AG04450 (cell line): ENCODE measurements at places on chromosomes 2 and 18.
A peak's percentile ranks its signal among the peaks of the same experiment; 100 is the strongest.

DNA sequence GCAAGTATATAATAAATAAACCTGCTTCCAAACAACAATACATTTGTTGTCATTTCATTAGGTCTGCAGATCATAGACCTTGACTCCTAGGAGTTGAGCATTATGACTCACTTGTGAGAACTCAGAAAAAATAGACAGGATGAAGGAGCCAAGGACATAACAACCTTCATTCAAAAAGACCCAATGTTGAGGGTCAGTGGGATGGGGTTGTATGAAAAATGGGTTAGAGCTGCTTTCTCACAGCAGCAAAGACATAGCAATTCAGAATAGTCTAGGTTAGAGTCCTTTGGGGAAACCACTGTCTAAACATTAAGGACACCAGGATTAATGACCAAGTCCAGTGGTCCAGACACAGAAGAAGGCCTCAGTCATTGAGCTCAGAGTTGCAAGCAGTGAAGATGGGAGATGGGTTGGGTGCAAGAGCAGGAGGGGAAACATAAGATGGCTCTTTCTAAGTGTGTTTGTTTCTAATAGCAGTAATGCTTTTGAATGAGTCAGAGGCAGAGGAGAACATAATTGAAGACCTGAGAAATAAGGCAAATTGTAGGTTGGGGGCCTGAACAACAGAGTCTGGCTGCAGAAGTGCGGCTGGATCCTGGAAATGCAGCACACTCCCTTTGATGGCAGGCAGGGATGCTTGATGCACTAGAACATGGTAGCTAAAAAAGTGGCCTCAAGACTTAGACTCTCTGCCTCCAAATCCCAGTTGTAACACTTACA is 3.7 kb upstream of the SERPINB10 start:
- no peak for DNase-seq

- DNase-seq, result no peak
Observed at GRCh38 chr2:28325567-28326468, 66.8 kb upstream of the FOSL2 start.

DNA sequence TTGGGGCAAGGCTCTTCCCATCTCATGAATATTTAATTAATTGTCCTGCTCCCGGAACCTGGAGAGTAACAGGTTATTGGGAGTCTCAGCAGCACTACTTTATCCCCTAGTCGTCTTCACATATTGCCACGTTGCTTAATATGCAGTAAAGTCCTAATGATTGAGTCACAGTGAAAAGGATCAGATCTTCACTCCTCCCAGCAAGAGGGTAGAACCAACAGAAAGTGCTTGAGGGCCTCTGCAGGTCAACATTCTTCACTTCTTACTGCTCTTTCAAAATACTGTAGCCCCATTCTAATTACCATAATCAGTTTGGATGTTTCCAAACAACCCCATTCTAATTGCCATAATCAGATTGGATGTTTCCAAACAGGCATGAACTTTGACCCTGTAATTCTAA is 801.0 kb downstream of the LRRTM4 start:
- no peak for DNase-seq

DNA sequence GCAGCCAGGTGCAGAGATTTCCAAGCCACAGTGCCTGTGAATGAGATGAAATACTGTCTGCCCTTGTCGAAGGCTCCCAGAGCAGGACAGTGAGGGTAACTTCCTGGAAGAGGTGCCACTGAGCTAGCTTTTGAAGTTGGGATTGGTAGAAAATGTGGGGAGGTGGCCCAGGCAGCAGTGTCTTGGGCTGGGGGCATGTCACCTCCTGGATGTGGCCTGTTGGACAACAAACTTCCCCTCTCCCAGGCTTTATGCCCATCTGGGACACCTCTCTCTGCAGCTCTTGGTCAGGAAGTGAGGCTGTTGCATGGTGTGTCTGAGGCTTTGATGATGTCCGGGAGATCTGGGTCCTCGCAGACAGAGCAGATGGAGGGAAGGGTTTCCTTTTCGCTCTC is 151.4 kb downstream of the DYSF start:
- no peak for DNase-seq

DNA sequence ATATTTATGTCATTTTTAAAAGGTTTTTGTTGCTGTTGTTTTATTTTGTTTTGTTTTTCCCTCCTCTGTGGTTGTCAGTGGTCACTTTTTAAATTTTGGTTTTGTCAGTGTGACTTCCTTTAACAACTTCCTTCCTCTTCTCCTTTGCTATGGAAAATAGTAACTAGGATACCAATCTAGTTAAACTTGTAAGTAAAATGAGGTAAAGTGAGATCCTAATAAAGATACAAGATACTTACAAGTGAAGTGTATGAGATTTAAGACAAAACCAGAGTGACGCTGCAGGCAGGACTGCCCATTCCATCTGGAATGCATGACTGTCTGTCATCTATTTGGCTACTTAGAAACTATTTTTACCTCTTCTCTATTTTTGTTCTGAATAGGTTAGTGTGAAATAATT is 30.6 kb upstream of the CREB1 start:
- DNase-seq, result no peak

GRCh38 chr2:115558725-115559124 is 1116.3 kb downstream of the DPP10 start:
- DNase-seq, result no peak

DNA sequence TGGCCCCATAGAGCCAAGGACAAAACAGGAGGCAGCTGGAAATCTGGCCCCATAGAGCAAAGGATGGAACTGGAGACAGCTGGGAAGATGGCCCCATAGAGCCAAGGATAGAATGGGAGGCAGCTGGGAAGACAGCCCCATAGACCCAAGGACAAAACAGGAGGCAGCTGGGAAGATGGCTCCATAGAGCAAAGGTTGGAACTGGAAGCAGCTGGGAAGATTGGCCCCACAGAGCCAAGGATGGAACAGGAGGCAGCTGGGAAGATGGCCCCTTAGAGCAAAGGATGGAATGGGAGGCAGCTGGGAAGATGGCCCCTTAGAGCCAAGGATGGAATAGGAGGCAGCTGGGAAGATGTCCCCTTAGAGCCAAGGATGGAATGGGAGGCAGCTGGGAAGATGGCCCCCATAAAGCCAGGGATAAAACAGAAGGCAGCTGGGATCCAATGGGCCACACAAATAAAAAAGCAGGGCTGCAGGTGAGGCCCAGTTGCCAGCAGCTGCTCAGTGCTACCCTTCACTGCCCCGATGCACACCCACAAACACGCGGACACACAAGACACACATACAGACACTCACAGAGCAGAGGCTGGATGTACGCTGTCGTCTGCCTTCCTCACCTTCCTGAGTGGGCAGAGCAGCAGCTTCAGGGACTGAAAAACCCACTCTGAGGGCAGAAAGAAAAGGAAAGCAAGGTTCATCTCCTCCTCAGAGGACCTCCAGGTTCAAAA is 505.4 kb upstream of the MYT1L start:
- no peak for DNase-seq

DNA sequence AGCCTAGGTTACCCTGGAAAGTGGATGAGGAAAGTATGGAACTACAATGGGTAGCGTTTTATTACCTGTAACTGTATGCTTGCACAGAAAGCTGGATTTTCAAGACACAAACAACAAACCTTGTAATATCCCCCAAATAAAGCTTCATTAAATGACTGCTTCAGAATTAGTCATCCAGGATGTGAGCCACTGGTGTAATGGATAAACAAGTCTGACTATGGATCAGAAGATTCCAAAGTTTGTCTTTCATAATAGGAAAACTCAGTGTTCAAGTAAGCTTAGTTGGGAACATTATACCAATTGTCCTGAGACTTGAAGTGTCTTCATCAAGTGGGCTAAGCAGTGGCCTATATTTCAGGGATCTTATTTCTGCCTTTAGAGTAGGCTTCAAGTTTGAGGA is 518.8 kb downstream of the LRP1B start:
- peak; percentile 1 for DNase-seq

GRCh38 chr2:46690825-46691224 is 211.5 kb downstream of the TMEM247 start:
- peak; percentile 61 for DNase-seq

- DNase-seq, result no peak
Observed at GRCh38 chr2:228840113-228840742, 430.9 kb downstream of the PID1 start.

- no peak for DNase-seq
Observed at GRCh38 chr2:137910641-137911040, 53.6 kb upstream of the HNMT start.

- DNase-seq, result no peak
Observed at GRCh38 chr2:174341995-174342685, 7.4 kb downstream of the SP9 start.

DNA sequence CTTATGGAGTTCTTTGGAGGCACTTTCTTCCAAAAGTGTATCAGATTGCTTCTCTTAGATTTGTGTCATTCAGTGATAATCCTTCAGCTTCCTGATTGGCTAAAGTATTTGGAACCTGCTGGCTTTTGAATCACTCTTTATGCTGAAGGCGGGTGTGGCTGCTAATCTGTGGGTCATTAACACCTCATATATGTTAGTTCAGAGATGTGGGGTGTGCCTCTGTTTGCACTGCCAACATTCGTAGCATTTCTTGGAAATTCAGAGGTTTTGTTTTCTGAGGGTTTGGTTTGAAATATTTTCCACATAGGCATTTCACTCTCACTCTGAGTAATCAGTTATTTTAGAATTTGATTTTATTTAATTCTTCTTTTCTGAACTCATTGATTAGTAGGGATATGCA is 1604.4 kb upstream of the ACVR2A start:
- no peak for DNase-seq

- no peak for DNase-seq
Observed at GRCh38 chr2:141599721-141600120, 531.1 kb downstream of the LRP1B start.

DNA sequence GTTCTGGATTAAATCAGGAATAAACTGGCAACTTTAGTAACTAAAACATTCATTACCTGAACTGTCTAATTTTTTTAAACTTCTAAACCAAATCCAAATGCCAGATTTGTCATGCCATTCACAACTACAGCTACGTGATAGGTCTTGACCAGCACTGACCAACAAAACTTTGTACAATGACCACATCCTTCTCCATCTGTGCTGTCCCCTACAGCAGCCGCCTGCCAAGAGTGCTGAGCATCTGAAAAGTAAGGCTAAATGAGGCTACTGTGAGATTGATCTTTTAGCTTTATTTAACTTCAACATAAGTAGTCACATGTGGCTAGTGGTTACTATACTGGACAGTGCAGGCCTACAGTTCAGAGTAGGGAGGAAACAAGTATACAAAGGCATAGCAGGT is 7.6 kb downstream of the FAM168B start:
- no peak for DNase-seq

GRCh38 chr18:51278045-51278649 is 80.7 kb upstream of the MEX3C start:
- DNase-seq, result no peak

GRCh38 chr2:236646441-236646840 is 76.8 kb downstream of the ACKR3 start:
- no peak for DNase-seq

GRCh38 chr2:148582679-148583511 is 61.7 kb upstream of the EPC2 start:
- no peak for DNase-seq

DNA sequence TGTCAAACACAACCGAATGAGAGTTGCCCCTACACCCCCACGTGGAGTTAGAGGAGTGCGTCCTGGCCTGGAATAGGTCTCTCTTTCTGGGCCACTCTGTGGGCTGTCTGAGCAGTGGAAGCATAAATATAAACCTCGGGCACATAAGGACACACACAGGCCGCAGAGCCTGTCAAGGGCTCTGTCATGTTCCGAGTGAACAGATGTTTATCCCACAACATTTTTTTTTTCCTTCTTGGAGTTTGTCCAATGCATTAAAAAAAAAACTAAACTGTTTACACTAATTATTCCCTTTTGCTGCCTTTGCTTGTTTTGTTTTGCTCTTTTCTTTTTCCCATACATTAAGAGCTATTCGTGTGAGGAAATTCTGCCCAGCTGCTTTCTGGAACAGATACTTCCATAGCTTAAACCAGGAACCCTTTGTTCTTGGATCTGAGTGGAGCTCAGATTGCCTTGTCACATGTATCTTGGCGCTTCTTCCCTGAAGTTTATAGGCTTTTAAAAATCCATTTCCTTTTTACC is 228.3 kb upstream of the FOSL2 start:
- peak; percentile 41 for DNase-seq

DNA sequence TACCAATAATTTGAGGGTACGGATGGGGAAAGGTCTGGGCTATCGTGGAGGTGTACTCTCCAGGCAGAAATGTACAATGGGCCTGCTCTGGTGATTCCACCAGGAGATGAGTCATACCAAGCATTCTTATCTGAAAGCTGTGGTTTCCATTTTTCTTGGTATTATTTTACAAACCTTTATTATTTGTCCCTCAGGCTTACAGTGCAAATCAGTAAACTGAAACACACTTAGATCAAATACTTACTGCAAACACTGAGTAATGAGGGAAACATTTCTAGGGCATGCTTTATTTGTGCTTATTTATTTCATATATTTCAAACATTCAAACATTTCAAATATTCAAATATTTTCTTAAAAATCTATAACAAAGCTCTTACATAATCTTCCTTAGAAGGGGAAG is 319.8 kb downstream of the RND3 start:
- DNase-seq, result no peak

- no peak for DNase-seq
Observed at GRCh38 chr18:49802623-49803022, 10.7 kb downstream of the ACAA2 start.

- no peak for DNase-seq
Observed at GRCh38 chr2:11103984-11104793, 51.1 kb upstream of the SLC66A3 start.

- DNase-seq, result no peak
Observed at GRCh38 chr2:181426672-181427071, 30.5 kb upstream of the ITGA4 start.

DNA sequence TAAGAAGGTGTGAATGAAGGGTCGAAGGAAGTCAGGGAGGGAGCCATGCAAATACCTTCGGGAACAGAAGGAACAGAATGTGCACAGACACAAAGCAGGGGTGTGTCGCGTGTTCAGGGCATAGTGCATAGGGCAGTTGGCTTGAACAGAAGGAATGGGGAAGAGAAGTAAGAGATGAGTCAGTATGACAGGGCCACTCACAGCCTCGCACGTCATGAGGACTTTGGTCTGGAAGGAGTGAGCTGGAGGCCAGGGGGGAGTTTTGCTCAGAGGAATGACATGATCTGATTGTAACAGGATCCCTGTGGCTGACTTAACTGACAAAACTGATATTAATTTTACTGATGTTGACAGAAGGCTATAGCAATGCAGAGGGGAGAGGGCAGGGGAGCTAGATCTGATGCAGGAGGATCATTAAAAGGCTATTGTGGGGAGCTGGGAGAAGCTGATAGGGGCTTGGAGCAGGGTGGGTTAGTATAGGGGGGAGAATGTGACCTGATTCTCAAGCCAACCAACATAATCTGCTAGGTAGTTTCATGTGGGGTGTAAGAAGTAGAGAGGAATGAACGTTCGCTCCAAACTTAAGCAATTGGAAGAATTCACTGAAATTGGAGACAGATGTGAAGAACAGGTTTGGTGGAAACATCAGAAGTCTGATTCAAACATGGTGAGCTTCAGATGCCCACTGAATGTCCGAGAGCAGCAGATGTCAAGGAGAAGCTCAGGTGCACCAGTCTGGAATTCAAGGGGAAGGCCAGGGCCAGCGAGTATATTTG is 60.4 kb upstream of the COPS8 start:
- peak; percentile 32 for DNase-seq

- no peak for DNase-seq
Observed at GRCh38 chr2:151051574-151052220, 210.0 kb downstream of the RBM43 start.
